CD4-positive, alpha-beta T cell treated with Interferon alpha-2 for 1 hour (primary cell): ENCODE measurements at places on chromosomes 3 and 15.

DNA sequence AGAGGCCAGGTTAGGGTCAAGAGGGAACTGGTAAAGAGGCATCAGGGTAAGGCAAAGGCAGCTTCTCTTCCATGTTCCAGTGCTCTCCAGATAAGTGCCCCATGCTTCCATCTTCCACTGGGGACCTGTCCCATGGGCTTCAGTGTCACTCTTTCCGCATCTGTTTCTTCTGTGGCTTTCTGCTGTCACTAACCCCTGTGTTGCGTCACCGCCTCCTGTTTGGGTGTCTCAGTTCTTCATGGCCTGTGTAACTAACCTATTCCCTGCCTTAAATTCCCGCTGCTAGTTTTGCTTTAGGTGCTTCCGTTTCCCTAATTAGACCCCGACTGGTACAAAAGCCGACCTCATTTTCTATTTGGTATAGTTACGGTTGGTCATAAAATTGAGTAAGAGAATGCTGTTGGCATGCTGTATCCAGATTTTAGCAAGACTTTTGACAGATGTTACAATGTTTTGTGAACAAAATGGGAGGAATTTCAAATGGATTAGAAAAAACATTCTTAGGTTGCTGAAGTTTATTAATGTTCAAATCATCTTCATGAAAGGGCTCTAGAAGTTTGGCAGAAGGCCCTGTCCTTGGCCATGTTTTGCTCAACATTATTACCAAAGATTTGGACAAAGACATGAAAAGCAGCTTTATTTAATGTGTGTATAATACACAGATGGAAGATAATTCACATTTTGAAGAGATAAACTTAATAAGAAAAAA lies 245.3 kb downstream of the BBX start:
- no peak for DNase-seq

DNA sequence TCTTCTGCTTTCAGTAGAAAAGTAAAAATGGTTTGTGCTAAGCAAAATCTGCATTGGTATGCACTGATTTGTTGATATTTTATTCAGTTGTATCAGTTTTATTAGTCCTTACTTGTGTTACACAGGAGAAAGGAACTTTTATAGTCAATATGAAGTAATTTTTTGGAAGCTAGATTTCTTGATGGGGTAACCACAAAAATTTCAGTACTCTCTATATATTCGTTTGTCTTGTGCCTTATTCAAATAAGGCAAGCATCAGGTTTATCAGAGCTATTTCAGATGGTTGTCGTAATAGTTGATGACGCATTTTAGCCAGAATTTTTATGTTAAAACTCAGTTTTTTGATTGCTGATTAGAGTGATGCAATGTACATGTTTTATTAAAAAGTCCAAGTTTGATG lies 50.7 kb upstream of the NIPA1 start:
- DNase-seq = no peak

DNA sequence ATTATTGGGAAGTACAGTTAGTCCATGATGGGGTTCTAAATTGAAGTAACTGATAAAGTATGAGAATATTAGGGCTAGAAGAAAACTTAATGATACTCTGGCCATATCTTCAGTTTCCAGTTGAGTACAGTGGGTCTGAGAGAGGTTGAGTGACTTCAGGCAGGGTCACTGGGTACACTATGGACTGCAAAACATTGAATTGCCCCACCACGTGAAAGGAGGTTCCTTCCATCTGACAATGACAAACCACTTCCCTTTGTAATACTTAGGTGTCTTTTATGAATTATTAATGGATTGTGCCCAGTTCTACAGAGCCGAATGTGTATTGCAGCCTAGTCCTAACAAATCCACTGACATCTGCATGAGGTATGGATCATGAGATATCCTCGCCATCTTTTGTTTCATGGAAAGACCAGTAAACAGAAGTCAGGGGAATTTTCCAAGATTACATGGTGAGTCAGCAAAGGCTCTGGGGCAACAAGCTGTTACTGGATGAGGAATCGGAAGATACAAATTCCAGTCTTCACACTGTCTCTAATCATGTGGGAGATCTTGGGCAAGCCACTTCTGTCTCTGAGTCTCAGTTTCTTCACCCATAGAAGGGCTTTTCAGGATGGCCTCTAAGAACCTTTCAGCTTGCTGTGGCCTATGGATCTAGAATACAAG lies 66.5 kb upstream of the BCL6 start:
- no peak for DNase-seq

DNA sequence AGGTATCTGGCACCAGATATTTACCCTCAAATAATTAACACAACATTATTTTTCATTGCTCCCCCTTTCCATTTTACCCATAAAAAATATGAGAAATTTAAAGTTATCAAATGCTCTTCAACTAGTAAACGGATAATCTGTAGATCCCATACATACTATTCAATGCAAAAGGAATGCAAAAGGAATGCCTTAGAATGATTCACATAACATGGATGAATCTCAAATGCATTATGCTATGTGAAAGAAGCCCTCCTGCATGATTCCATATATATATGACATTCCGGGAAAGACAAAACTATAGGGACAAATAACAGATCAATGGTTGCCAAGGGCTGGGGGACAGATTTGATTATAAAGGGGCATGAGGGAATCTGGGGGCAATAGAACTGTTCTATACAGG lies 195.7 kb downstream of the STT3B start:
- DNase-seq = no peak

DNA sequence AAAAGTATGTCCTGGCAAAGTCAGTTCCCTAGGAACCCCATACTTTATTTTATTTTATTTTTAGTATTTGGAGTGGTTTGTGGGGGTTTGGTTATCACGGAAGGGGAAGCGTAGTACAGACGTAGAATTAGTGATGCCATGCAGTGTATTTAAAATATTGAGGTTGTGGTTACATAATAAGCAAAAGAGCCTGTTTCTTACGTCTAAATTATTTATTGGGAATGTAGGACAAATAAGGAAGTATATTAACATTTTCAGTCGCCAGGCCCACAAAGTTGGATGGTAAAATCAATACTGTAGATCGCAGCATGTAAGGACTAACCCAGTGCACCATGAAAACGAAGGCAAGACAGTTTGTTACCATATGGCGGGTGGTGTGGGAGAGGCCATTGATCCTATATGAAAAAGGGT lies 558 bp downstream of the DTWD1 start:
- DNase-seq = peak; percentile 3
